Suppressor macrophage treated with lipopolysaccharide for 1 hour (primary cell): ENCODE measurements at places on chromosomes 5 and 9.

- DNase-seq, result no peak
These were observed 123.3 kb downstream of the TLR4 start for GRCh38 chr9:117827456-117827855.

GRCh38 chr5:31847354-31847753, 208.4 kb downstream of the PDZD2 start:
- no peak for DNase-seq

- no peak for DNase-seq
These were observed 95.2 kb downstream of the ERBIN start for GRCh38 chr5:66021585-66021984.

DNA sequence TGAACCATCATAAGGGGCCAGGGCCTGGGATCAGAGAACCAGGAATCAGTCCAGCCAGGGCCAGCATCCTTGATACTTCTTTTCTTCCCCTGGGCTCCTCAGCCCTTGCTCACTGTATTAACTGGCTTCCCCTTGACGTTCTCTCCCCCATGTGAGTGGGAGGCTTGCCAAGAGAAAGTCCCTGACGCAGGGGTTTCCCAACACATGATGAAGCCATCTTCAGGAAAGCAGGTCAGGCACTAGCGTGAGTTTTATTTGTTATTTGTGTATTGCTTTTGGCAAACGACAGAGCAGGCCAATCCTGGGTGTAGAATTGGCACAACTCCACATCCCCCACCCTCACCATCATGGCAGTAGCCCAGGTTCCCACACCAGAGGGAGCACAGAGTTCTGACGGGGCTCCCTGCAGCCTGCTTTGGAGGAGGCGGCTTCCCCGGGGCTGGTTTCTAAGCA, 165.5 kb upstream of the NFIL3 start:
- DNase-seq, result peak; percentile 52

DNA sequence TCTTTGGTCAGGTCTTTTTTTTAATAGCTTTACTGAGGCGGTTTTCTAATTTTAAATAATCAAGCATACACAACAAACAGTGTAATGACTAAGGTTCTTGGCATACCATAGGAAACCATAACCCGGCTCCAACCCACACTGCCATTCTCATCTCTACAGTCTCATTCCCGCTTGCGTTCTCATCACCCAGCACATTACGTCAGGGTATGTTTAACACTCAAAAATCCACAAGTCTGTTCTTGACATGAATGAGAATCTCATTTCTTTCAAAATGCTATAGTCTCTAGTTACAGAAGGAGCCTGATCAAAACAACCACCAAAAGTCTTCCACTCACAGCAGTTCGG, 505 bp downstream of the C5orf34 start:
- DNase-seq, result peak; percentile 32

DNA sequence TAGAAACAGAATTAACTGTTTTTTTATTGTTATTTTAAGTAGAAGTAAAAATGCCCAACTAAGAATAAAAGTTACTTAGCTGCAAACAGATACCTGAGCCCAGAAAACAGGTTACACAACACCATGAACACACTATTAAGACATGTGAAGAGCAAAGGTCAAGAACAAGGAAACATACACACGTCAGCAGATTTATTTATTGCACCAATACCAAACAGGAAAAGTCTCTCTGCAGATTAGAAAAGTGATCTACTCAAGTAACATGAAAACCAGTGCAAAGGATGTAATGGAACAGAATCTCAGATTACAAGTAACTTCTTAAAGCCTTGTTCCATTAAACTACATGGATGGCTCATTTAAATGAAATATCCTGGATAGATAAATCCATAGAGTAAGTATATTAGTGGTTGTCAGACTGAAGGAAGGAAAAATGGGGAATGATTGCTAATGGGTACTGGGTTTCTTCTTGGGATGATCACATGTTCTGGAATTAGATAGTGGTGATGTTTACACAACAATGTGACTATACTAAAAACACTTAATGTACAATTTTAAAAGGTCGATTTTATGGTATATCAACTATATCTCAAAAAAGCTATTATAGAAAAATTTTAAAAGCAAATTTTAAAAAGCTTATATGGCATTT, 6.1 kb downstream of the SAR1B start:
- DNase-seq, result peak; percentile 12

GRCh38 chr5:129906177-129906887, 2.1 kb downstream of the CHSY3 start:
- DNase-seq, result no peak

DNA sequence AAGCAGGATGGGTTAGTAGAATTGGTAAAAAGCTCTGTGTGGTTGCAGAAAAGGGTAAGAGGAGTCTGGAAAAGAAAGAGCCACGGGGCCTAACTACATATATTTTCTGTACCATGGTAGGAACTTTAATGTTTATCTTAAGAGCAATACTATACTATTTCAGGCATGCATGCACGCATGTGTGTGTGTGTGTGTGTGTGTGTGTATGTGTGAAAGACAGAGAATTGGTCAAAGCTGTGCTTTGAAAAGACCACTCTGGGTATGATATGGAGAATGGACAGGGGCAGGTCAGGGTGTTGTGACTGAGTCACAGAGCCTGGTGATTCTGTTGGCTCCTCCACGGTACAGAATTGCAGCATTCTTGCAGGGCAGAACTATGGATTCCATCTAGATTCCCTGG, 339.3 kb downstream of the SLIT3 start:
- no peak for DNase-seq
